ENCODE measurements at places on chromosomes 2 and 18.

DNA sequence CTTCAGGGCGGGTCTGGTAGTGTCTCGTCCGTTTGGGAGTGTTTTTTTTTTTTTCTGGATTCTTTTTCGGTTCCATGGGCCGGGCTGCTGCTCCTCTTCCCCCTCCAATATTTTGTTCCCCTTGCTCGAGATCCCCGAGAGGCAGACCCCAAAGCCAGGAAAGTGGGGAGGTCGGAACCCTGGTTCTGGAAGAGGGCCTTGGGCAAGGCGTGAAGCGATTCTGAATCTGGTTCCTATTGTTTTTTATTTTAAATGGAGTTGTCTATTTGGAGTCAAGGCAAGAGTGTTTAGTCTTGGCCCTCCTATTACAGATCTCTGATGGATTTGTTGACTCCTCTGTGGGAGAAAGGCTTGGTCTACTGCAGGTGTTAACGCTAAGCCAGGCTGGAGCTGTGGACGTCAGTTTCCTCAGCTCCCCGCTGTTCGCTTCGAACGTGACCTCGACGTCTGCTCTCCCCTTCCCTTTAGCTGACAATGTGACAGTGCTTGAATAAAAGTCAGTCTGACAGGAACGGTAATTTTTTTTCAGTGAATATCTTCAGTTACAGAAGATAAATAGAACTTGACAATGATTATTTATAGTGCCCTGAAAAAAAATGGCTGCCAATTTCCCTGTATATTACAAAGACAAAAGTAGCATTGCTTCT lies 683 bp upstream of the DNAJC27 start:
- no peak for DNase-seq

DNA sequence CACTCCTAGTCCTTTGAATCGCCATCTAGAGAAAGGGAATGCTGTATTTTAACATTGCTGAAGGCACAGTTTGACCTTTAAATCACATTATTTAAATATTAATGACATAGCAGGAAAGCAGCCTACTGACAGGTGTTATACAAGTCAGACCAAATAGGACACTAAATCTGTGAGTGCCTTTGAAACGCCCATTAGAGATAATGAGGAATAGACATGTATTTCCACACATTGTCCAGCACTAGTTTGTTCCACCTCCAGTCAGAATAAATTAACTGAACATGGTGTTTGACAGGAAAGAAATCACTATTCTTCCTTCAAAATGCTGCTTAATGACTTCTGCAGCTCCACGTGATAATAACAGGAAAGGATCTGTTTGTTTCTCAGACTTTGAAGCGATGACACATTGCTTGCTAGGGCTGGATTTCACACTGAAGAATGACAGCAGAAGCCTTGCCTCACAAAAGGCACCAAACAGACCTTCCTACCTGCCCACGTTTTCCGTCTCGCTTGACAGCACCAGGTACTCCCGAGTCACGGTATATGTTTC lies 90.5 kb upstream of the DDX18 start:
- no peak for DNase-seq

GRCh38 chr2:1503471-1504310 lies 90.4 kb downstream of the TPO start:
- no peak for DNase-seq

DNA sequence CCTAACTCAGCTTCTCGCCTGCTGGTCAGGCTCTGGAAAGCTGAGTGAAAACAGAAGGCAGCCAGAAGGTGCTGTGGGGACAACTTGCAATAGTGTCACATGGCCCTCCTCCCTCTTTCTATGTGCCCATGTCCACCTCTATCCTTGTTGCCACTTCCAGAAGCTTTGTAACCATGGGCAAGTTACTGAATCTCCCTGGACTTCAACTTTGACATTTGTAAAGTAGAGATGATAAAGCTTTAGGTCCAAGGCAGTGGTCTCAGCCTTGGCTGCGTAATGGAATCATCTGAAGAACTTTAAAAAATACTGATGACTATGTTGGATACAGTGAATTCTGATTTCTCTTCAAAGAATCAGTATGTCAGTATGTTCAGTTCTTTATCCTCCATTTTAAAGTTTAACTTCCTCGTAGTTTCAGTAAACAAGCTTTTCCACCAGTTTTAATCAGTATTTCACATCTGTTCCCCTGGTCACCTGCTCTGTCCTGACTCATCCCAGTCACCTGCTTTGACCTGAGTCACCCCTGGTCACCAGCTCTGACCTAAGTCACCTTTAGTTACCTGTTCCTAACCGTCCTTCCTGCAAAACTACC lies 245.2 kb upstream of the STON1 start:
- DNase-seq: no peak

DNA sequence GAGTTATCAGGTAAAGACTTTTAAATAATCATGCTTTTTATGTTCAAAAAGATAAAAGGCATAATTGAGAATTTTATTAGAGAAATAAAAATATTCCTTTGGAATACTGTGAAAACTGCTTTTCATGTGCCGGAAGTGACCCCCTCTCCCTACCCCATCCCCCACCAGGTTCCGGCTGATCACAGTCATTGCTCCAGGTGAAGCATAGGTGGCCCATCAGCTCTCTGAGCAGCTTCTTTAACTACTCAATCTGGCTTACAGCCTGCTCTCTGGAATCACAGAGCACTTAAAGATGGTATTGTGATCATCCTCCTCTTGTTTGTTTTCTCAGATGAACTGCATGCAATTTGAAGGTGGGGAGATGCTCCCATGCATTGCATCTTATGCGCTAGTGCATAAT lies 257.7 kb downstream of the EN1 start:
- no peak for DNase-seq

DNA sequence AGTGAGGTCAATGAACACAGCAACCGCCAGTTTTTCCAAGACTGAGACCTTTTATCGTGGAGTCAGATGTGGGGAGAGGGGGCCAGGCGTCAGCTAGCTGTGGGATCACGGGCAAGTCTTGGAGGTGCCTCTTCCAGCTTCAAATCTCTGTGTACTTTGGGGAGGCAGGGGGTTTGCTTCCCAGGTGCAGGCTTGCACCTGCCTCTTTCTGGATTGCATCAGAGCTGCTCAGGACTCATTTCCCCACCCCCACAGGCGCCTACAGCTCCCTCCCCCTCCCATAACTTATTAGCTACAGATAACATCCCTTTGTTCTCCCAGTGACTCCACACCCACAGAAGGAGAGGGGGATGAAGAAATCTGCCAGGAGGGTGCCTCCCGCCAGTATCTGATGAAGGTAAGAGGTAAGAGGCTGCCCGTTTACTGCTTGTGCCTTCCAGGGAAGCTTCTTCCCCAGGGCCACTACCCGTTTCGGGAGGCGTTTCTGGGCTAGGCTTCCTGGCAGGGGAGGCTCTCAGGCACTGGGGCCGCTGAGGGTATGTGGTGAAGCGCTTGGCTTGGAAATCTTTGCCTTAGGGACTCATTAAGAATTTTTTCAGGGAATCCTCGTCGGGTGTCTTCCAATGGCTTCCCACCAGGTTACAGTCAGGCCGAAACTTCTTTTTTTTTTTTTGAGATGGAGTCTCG lies 18.8 kb upstream of the MRPL33 start:
- DNase-seq: no peak

- no peak for DNase-seq
Observed at GRCh38 chr2:120395221-120396012, 49.5 kb downstream of the INHBB start.

DNA sequence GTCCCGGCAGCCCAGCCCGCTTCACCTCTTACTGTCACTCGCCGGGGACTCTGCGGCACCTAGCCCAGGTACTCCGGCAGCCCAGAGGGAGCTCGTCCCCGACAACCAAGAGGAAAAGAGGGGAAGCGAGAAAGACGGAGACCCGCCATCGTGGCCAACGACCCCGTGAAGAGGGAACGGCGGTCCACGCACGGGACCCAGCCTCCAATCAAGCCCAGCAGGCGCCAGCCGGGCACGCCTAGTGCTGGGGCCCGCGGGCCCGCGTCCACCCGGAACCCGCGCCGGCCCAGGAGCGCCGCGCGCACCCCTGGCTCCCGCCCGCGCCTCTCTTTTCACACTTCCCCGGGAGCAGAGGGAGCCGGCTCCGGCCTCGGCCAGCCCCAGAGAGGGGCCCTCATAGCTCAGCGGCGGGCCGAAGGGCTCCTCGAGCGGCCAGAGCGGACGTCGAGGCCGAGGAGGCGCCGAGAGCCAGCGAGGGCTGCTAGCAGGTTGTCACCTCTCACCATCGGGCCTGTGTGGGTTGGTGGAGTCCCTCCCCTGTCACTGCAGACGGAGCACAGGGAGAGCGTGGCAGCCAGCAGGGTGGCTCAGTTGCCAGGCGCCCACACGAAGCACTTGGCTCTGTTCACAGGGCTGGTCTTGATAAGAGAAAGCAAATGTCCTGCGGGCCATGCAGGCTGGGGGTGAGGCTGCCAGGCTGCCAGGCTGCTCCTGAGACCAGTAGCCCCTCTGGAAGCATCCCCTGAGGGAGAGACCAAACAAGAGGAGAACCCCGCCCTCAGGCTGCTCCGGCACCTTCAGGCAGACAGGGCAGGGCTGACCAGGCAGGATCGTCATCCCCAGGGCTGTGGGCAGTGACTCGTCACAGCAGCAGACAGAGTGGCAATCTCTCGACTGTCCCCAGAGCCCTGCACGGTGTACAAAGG lies 36.9 kb upstream of the KLF11 start:
- no peak for DNase-seq

DNA sequence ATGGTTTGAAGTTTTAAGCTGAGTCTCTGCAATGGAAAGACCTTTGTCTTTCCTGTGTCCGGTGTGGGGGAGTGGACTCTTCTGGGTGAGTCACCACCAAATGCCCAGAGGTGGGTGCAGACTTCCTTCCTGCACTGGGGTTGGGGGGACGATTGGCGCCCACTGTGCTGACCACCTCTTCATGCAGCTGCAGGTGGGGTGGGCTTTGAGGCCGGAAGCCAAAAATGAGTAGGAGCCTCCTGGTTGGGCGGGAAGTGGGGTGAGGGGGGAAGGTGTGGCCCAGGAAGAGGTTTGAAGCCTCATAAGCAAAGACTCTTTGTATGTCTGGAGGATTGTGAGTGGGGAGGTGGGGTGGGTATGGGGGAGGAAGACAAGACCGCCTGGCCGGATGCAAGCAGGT lies 27.6 kb downstream of the PAX8 start:
- no peak for DNase-seq

GRCh38 chr2:72153924-72154323 lies 6.3 kb upstream of the CYP26B1 start:
- no peak for DNase-seq

GRCh38 chr2:176189681-176190641 lies 1.5 kb downstream of the HOXD1 start:
- no peak for DNase-seq

Measured in NCI-H1694 (cell line).